ENCODE measurements at places on chromosomes 5 and 9.

DNA sequence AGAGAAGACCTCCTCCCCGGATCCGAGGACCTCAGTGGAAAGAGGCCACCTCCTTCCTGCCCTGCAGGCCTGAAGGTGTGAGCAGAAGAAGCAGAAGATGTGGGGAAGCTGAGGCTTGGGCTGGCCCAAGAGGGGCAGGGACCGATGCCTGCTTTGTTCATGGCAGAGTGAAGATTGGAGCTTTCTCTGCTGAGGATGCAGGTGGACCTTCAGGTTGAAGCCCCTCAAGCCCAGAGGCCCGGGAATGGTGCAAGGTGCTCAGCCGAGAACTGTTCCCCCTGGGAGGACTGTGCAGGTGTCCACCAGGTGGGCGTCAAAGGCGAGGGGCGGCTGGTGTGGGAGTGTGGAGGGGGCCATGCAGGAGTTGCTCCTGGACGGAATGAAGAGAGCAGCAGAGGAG is 277.9 kb upstream of the IRX2 start:
- H3K4me1 ChIP-seq, result no peaks in the 10 kb centered on the region
- H3K27me3 ChIP-seq, result no peaks in the 10 kb centered on the region
- DNase-seq, result no peak
- no peaks in the 10 kb centered on the region for H3K36me3 ChIP-seq
- H3K27ac ChIP-seq, result no peak overlapping the region

- H3K4me3 ChIP-seq, result no peak overlapping the region
- no peaks in the 10 kb centered on the region for H3K36me3 ChIP-seq
- no peaks in the 10 kb centered on the region for H3K27me3 ChIP-seq
Observed at GRCh38 chr5:148607406-148607805, 46.9 kb downstream of the HTR4 start.

DNA sequence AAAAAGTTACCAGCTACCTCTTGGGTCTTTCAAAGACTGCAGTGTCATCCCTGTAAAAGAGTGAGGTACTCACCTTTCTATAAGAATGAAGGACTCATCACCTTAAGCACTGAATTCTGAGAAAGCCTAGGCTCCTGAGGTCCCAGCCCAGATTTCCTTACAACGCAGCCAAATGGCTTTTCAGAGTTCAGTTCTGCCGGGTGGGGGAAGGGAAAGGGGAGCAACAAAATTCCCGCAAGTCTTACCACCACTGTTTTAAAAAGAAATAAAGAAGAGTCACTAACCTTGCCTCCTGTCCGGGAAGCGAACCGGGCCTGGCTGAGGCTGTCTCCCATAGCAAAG is 373 bp downstream of the ADAMTS12 start:
- no peaks in the 10 kb centered on the region for H3K27me3 ChIP-seq
- no peaks in the 10 kb centered on the region for H3K36me3 ChIP-seq
- no peak overlapping the region for H3K4me3 ChIP-seq
- DNase-seq, result no peak

GRCh38 chr9:90288275-90288639 is 354.4 kb downstream of the DIRAS2 start:
- DNase-seq, result no peak
- no peak overlapping the region for H3K4me3 ChIP-seq
- no peaks in the 10 kb centered on the region for H3K36me3 ChIP-seq
- H3K27me3 ChIP-seq, result no peaks in the 10 kb centered on the region

DNA sequence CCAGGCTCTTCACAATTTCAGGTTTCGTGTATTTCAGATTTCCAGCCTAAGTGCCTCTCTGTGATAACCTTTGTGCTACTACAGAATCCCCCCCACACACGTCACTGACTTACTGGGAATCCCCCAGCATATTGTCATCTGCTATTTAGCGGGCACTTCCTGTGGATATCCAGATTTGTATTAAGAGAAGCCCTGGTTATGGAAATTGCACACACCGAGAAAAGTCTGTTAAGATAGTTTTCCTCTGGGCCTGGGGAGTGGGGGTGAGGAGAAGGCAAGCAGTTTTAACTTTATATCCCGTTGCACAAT is 269.9 kb downstream of the MED10 start:
- no peak overlapping the region for H3K27ac ChIP-seq
- H3K4me3 ChIP-seq, result no peak overlapping the region
- H3K4me1 ChIP-seq, result no peaks in the 10 kb centered on the region
- no peaks in the 10 kb centered on the region for H3K27me3 ChIP-seq
- no peaks in the 10 kb centered on the region for H3K36me3 ChIP-seq

DNA sequence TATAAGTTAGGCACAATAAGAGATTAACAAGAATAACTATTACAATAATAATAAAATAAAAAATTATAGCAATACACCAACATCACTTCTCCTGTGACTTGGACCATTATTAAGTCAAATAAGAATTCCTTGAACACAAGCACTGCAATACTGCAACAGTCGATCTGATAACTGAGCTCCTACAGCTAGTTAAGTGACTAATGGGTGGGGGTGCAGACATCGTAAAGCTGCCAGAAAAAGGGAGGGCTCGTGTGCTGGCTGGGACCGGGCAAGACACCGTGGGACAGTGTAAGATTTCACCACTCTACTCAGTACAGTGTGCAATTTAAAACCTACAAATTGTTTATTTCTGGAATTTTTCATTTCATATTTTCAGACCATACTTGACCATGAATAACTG is 78.8 kb downstream of the SNX24 start:
- no peaks in the 10 kb centered on the region for H3K36me3 ChIP-seq
- H3K27ac ChIP-seq, result no peak overlapping the region
- H3K4me3 ChIP-seq, result no peak overlapping the region

- H3K4me1 ChIP-seq, result no peaks in the 10 kb centered on the region
- DNase-seq, result no peak
- no peak overlapping the region for H3K4me3 ChIP-seq
- no peak overlapping the region for H3K27ac ChIP-seq
- no peaks in the 10 kb centered on the region for H3K36me3 ChIP-seq
Observed at GRCh38 chr9:83070261-83070660, 7.3 kb upstream of the RASEF start.

GRCh38 chr5:3307982-3308621 is 287.5 kb upstream of the IRX1 start:
- no peaks in the 10 kb centered on the region for H3K36me3 ChIP-seq
- H3K4me1 ChIP-seq, result no peaks in the 10 kb centered on the region
- H3K27me3 ChIP-seq, result no peaks in the 10 kb centered on the region
- no peak for DNase-seq
- no peak overlapping the region for H3K4me3 ChIP-seq

DNA sequence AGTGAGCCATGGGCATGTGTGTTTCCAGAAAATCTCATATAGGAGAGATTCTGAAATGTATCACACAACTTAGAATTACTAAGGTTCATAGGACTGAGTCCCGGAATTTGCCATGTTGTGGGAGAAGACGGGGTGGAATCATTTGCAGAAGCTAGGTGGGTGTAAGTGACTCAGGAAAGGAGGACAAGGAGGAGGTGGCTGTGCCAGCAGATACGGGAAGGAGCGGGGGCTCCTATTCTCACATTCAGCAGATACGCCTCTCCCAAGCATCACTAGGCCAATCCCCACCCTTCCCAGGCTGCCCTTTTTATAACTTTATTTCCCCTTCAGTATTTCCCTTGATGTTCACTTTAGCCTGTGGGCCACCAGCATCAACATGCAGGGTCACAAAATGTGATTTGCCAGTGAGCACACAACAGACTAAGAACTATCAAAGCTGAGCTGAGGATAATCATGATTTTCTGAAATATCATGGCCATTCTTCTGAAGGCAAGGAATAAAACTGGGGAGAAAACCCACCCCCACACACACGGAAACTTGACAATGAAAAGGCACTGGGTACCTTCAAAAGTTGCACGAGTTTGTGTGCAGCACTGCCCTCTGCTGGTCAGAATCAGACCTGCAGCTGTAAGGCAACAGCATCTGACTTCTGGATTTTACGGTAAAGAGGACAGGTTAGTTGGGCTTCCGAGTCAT is 133.2 kb downstream of the MTX3 start:
- no peaks in the 10 kb centered on the region for H3K36me3 ChIP-seq
- no peak overlapping the region for H3K4me3 ChIP-seq
- no peaks in the 10 kb centered on the region for H3K27me3 ChIP-seq

- no peaks in the 10 kb centered on the region for H3K36me3 ChIP-seq
- no peaks in the 10 kb centered on the region for H3K27me3 ChIP-seq
- peaks cover 16% of the 10 kb centered on the region for H3K4me1 ChIP-seq
- no peak for DNase-seq
Observed at GRCh38 chr5:40680741-40681362, 1.1 kb downstream of the PTGER4 start.

- 0 out of 2 replicates have a peak, but pooled peaks cover 2% of the 10 kb centered on the region for H3K36me3 ChIP-seq
- H3K27me3 ChIP-seq, result no peaks in the 10 kb centered on the region
- H3K4me1 ChIP-seq, result no peaks in the 10 kb centered on the region
- DNase-seq, result no peak
- H3K4me3 ChIP-seq, result no peak overlapping the region
- no peak overlapping the region for H3K27ac ChIP-seq
Observed at GRCh38 chr5:157366741-157367674, 93.0 kb upstream of the NIPAL4 start.

DNA sequence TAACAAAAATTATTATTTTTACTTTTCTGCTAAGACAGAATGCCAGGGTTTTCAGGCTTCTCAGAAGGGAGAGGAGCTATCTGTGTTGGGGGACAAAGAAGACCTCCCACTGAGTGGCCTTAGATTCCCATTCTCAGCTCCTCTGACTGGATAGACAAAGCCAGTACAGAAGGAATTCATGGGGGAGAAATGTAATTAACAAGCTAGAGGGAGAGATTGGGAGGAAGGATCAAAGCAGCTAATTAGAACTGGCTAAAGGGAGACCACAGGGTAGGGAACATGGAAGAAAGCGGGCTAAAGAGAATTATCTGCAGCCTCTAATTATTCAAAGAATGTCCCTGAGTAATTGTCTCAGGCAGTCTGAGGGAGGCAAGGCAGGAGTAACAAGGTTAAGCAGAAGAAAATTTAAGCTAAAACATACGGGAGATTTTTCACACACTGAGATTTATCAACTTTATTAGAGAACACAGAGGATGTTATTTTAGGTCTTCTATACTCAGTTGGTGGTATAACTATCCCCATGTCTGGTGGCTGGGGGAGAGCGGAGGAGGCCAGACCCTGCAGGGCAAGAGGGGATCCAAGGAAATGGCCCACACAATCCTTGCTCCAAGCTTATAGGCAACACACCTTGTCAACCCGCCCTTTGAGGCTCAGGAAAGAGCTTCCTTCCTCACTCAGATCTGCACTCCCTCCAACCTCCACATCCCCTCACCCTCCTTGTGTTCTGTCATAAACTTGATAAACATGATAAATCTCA is 87.7 kb upstream of the LRRTM2 start:
- H3K27me3 ChIP-seq, result no peaks in the 10 kb centered on the region
- H3K4me3 ChIP-seq, result no peak overlapping the region
- H3K4me1 ChIP-seq, result no peaks in the 10 kb centered on the region
- H3K36me3 ChIP-seq, result no peaks in the 10 kb centered on the region
- no peak overlapping the region for H3K27ac ChIP-seq

GRCh38 chr5:170408226-170408625 is 19.1 kb upstream of the KCNMB1 start:
- no peaks in the 10 kb centered on the region for H3K27me3 ChIP-seq
- no peak overlapping the region for H3K4me3 ChIP-seq
- DNase-seq, result no peak
- no peaks in the 10 kb centered on the region for H3K4me1 ChIP-seq
- no peak overlapping the region for H3K27ac ChIP-seq

Data from MM.1S (cell line).